ENCODE measurements at places on chromosomes 6 and 20.

- DNase-seq: no peak
Measured at GRCh38 chr6:17932330-17932852, 55.0 kb downstream of the KIF13A start.

GRCh38 chr6:76790045-76790796 lies 673.1 kb downstream of the HTR1B start:
- DNase-seq: no peak

- no peak for DNase-seq
Measured at GRCh38 chr6:136284909-136285308, 4.7 kb downstream of the BCLAF1 start.

- no peak for DNase-seq
Measured at GRCh38 chr20:63758152-63758551, 18.6 kb downstream of the SLC2A4RG start.

DNA sequence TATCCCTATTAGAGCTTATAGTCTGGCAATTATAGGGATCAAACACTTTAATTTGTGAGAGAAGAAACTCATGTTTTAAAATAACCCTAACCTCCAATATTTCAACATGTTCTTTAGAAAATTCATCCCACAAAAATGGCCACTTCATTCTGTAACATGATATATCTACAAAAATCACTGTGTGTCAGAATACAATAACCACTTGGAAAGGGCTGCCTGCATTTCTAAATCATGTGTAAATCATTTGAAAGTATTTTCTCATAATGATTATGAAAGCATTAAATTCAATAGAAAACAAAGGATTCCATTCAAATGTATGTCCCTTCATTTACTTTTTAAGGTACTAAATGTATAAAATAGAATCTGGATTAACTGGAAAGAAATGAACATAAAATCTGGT lies 101.4 kb upstream of the NHSL1 start:
- no peak for DNase-seq

DNA sequence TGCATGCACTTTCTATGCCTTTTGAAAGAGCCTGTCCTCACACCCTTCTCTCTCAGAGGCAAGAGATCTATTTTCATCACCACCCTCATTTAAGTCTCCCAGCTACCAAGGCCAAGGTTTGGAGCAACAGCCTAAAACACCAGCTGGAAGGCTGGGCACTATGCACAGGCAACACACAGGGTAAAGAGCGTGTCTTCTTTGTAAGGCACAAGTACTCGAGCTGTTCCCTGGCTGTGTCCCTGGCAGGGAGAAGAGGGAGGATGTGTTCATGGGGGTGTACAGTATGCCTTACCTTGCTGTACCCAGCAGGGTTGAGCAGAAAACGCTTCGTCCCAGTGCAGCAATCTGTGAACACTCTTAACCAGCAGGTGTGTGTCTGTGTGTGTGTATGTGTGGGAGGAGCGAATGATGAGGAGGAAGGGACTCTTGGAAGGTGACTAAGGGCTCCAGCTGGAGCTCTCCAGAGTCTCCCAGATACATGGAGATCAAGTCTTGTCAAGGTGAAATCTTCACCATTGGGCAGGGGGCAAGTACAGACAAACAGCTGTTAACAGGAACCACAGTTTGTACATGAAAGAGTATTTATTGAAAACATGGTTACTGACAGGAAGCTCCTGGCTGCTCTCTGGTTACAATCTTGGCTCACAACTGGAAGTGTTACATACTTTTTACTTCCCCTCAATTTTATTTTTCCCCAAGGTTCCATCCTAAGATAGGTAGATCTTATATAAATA lies 40.8 kb downstream of the ELMO2 start:
- no peak for DNase-seq

- no peak for DNase-seq
Measured at GRCh38 chr6:45872827-45873365, 142.8 kb downstream of the CLIC5 start.

DNA sequence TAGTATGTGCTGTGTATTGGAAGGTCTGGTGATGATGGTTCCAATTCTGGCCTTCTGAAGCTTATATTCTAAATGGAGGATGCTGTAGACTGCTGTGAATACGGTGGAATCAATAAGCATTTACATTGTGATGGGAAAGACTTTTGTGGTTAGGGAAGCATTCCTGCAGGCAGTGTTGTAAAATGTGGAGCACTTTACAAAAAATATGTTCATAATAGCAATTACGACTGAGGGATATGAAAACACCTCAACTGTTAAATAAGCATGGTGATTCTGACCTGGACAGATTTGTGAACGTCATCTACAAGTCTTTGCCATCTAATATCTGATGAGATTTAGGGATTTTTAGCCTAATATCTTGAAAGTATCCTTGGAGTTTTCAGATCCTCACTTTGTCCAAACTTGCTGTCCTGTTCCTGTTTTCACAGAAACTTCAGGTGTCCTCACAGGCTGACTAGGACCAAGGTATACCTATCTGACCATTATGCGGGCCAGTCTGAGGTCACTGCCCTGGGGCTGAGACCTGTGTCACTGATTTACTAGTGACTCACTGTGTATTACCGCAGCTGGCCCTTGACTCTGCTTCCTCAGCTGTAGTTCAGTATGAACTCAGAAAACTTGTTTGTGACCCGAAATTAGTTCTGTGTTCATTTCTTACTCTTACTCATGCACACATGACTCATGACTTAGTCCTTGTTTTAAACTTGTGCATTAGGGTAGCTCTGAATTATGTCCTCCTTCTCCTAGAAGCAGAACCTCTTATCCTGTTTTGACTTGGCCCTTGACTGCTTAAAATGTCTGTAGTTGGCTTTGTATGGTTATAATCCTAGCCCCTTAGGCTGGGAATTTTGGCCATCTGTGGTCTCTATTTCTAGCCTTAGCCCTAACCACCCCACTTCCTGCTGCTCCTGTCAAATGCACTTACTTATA lies 343.0 kb downstream of the CDKAL1 start:
- peak; percentile 55 for DNase-seq

DNA sequence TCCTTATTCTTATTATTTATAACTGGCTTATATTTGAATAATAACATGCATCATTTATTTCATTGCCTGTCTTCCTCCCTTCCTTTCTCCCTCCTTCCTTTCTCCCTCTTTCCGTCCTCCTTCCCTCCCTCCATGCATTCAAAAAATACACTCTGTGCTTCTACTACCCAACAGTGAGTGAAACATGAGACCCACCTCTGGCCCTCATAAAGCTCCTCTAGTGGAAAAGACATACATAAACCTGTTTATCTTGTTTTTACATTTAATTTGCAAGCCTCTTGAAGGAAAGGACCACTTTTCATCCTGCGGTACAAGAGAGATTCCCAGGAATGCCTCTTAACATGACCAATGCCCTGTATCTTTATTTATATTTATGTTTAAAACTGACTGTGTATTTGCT lies 21.8 kb upstream of the ISM1 start:
- DNase-seq: no peak

DNA sequence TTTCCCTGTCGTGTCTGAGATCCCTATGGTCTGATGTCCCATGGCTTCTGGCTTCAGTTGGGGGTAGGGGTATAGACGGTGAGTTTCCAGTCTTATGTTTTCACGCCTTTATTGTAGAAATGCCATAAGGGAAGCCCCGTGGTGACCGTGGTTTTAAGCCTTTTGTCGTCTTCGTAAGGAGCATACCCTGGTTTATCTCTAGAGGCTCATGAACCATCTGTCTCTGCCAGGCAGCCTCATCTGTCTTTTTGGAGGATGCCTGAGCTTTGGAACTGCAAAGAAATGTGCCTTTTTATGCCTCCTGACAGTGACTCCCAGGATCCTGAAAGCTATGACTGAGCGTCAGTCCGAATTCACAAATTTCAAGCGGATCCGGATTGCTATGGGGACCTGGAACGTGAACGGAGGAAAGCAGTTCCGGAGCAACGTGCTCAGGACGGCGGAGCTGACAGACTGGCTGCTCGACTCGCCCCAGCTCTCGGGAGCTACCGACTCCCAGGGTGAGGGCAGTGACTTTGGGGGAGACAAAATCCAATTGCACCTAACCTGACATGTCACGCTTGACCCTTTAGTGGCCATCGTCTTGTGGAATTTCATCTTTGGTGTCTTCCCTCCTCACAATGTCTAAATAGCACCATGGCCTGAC lies 84.6 kb downstream of the SYNJ2 start:
- DNase-seq: no peak

GRCh38 chr20:23970049-23970448 lies 18.5 kb downstream of the GGTLC1 start:
- DNase-seq: no peak

Data from activated CD8-positive, alpha-beta memory T cell treated with anti-CD3 and anti-CD28 coated beads, Interleukin-2, amount 50 U/mL, for 48 hours (primary cell).